DMS79 (cell line): ENCODE measurements at places on chromosomes 7 and 10.

DNA sequence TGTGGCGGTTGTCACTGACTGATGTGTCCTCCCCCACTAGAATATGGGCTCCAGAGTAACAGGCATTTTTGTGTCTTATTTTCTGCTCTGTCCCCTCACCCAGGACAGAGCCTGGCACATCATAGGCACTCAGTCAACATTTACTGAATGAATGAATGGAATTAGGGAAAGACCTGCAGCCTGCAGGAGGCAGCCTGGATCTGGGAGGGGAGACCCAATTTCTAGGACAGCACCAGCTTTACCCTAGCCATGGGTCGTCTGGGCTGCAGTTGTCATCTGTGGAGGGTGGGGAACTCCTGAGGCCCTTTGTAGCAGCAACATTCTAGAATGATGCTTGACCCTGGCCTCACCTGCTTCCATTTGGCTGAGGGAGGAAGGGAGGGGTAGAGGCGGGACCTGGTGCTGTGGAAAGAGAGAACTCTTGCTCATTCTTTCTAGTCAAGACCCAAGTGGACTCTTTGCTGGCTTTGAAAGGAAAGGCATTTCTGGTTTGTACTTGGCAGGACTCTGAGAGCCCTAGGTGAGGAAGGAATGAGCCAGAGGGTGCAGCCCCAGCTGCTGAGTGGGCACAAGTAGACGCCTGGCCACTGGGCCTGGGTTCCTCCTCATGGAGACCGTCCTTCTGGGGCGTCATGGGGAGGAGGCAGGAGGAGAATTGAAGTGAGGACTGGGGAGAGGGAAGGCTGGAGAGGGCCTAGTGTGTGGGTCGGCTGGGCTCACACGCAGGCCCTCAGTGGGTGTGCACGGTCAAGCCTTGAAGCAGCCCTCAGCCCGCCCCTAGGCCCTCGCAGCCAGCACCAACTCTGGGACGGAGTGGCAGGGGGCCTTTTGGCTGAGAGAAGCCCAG, 8.9 kb downstream of the FGF8 start:
- DNase-seq, result no peak

- no peak for DNase-seq
Observed at GRCh38 chr7:98321301-98321700, 39.8 kb downstream of the BRI3 start.

DNA sequence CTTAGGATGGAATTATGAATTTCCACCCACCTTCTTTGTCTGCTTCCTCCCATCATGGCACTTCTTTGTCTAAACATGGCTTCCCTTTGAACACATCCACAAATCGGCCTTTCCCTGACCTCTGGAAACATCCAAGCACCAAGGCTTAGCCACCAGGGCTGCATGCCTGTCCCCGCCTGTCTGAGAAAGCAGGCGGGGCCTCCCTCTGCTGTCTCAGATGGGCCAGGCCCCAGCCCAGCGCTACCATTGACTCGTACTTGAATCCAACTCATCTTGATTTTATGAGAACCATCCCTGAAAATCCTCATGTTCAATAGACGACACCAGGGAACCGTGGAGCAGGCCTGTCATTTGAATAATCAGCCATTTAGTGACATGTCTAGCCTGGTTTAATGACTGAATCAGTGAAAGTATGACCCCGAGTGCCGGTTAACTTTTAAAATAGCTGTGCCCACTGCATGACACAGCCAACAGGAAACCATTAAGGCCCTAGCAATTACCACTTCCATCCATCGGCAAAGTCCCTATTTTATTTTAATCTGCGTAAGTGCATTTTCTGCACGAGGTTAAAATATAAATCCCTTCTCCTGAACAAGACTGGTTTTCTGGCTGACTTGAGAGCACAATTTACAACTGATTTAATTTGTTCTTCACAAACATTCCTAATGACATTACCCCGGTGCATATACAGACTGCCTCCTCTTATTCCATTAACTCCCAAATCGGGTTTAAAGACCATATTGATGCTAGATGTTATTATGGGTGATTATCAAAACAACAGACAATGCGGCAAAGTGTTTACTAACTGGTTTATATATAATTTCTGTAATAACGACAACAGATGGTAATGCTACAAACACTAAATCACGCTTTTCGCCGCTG, 194.7 kb downstream of the BUB3 start:
- no peak for DNase-seq

- DNase-seq, result no peak
Observed at GRCh38 chr10:118832241-118832651, 77.5 kb upstream of the CACUL1 start.

GRCh38 chr7:2962865-2963264, 80.8 kb downstream of the CARD11 start:
- no peak for DNase-seq

- DNase-seq, result no peak
Observed at GRCh38 chr7:27151931-27152815, at the start of gene HOXA3. TSS of gene HOXA3 (minus strand) at chr7:27152583. CDS start at chr7:27110640, 41,943 bp downstream.

GRCh38 chr7:7237978-7238267, 55.6 kb downstream of the C1GALT1 start:
- no peak for DNase-seq

- no peak for DNase-seq
Observed at GRCh38 chr7:2007551-2007950, 225.2 kb downstream of the MAD1L1 start.

- no peak for DNase-seq
Observed at GRCh38 chr10:46558392-46559185, 2.1 kb upstream of the GPRIN2 start.

GRCh38 chr10:78577712-78578111, 491.1 kb upstream of the ZMIZ1 start:
- no peak for DNase-seq

- no peak for DNase-seq
Observed at GRCh38 chr7:98110249-98111022, 3.8 kb downstream of the LMTK2 start.

GRCh38 chr7:91846436-91846835, 34.1 kb downstream of the MTERF1 start:
- DNase-seq, result no peak

DNA sequence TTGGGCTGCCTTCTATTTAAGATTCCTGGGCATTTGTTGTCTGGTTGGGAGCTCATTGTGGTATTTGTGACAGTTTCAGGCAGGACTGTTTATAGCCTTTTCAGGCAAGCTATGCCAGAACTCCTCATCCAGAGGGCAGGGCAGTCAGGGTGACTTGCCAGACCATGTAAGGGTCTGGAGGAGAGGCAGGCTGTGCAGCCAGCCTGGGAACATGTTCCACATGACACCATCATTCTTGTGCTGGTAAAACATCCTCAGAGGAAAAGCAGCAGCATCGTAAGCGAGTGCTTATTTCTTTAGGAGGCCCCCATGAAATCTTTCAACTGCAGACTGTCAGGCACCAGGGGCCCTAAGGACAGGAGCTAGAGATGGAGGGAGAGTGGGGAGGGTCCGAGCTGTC, 44.0 kb upstream of the SORBS1 start:
- DNase-seq, result no peak

- no peak for DNase-seq
Observed at GRCh38 chr10:79946271-79947082, 2.4 kb downstream of the SFTPD start.

- DNase-seq, result no peak
Observed at GRCh38 chr7:88040694-88041093, 106.6 kb downstream of the ADAM22 start.

DNA sequence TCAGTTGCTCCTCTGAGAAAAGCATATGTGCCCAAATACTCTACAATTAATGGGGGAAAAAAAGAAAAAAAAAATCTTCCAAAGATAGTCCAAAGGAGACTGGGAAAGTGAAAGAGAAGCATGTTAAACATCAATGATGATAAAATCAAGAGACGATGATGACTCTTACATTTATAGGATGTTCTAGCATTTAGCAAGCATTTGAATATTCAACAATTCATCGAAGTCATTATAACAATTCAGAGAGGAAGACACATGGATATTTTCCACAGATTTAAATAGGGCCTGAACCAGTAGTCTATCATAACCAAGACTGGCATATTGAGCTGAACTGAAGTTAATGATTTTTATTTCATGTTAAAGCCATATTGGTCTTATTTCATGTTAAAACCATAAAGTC, 528.4 kb downstream of the INHBA start:
- no peak for DNase-seq

DNA sequence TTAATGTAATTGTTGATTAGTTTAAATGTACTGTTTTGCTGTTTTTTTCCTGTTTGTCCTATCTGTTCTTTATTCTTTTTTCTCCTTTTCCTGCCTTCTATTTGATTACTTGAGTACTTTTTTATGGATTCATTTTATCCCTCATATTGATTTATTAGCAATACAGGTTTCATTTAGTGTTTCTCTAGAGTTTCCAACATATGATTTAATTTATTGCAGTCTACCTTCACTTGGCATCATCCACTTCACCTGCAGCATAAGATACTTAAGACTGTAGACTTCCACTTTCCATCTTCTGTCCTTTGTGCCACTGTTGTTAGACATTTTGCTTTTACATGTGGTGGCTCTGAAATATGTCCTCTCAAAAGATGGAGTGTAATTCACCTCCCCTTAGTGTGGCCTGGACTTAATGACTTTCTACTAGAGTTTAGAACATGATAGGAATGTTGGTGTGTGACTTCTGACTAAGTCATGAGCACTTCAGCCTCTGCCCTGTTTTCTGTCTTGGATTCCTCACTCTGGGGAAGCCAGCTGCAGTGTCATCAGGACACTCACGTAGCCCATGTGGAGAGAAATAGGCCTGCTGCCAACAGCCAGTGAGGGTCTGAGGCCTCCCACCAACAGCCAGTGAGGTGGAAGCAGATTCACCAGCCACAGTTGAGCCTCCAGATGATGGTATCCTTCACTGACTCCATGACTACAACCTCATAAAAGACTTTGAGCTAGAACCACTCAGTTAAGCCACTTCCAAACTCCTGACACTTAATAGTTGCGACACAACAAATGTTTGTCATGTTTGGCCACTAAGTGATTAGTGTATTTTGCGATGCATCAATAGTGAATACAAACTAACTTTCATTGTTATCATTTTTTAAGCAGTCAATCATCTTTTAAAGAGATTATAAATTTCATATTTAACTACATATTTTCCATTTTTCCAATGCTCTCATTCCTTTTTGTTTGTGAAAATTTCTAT, 643.5 kb upstream of the DPP6 start:
- DNase-seq, result no peak

DNA sequence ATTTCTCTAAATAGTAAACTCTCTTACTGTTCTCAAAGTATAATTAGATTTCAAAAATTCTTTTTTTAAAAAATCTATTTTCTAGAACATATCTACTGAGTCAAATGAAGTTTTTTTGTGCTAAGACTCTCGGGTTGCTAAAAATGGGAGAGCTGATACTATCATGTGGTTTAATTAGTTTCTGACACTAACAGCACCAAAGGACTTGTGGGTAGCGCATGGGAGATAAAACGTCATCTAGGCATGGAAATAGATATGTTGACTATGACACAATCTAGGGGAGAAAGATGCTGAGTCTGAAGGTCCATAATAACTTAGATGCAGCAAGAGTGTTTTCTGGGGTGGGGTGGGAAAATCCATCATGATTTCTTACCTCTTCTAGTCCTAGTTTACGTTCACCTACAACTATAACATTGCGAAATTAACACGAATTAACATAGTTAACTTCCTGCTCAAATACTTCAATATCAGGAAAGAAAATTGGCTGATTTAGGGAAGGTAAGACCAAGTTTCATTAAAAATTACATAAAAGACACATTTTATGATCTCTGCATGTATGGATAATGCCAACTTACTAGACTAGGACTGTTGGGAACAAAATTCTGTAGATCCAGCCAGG, 14.3 kb upstream of the ARMC3 start:
- DNase-seq, result no peak
